Aorta (tissue), 5 donors: ENCODE measurements at places on chromosomes 3 and 15. TPM values are rescaled to one million over a fixed set of nuclear protein-coding genes. Genes with fewer than 3 reads are reported as not detected.

TF gene
- total RNA-seq, result 7.4 TPM

SKOR1 gene
- total RNA-seq, result 1.3 TPM

PCSK6 gene
- 11.2 TPM for total RNA-seq

SPINK8 gene
- not detected for total RNA-seq

SAMD7 gene
- not detected for total RNA-seq

FSIP1 gene
- total RNA-seq, result 1.2 TPM

CADPS gene
- total RNA-seq, result 0.75 TPM

INSYN1 gene
- 12.7 TPM for total RNA-seq

LXN gene
- total RNA-seq, result 37.8 TPM

- H3K4me1 ChIP-seq, result no peaks in the 10 kb centered on the region
- DNase-seq, result no peak
- no peaks in the 10 kb centered on the region for H3K27me3 ChIP-seq
- no peak overlapping the region for H3K27ac ChIP-seq
These were observed 19.4 kb upstream of the ALPK3 start for GRCh38 chr15:84797801-84798200.

- H3K36me3 ChIP-seq, result no peaks in the 10 kb centered on the region
- H3K4me1 ChIP-seq, result no peaks in the 10 kb centered on the region
- DNase-seq, result no peak
- H3K27ac ChIP-seq, result no peak overlapping the region
- H3K4me3 ChIP-seq, result no peak overlapping the region
- no peaks in the 10 kb centered on the region for H3K27me3 ChIP-seq
These were observed 57.6 kb upstream of the AZI2 start for GRCh38 chr3:28406241-28406640.

- DNase-seq, result no peak
- H3K4me3 ChIP-seq, result no peak overlapping the region
- no peaks in the 10 kb centered on the region for H3K4me1 ChIP-seq
- H3K27ac ChIP-seq, result no peak overlapping the region
- no peaks in the 10 kb centered on the region for H3K27me3 ChIP-seq
These were observed 125.6 kb downstream of the ADAMTS17 start for GRCh38 chr15:100216182-100216581.

- DNase-seq, result no peak
- no peaks in the 10 kb centered on the region for H3K27me3 ChIP-seq
- peak overlapping the region; percentile 80 for H3K27ac ChIP-seq
- no peak overlapping the region for H3K4me3 ChIP-seq
These were observed 84.1 kb downstream of the MEIS2 start for GRCh38 chr15:37016231-37016630.

DNA sequence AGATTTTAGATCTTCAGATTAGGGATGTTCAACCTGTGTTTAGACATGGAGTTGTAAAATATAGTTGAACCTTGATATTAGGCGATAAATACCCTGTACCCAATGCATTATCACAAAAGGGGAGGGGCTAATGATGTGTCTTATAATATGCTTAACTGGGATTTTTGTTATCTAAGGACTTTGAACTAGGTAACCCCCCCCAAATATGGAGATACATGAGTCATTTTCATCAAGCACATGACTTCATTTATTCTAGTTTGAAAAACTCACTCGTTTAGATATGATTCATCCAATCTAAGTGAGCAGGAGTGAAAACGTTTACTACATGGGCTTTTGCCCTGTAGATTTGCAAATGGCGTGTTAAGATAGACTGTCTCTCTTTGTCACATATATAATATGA lies 212.4 kb downstream of the IL5RA start:
- H3K4me1 ChIP-seq, result peaks cover 3% of the 10 kb centered on the region
- H3K4me3 ChIP-seq, result no peak overlapping the region
- no peak for DNase-seq
- no peaks in the 10 kb centered on the region for H3K36me3 ChIP-seq
- H3K27ac ChIP-seq, result no peak overlapping the region
- no peaks in the 10 kb centered on the region for H3K27me3 ChIP-seq

GRCh38 chr3:114418724-114419543 lies 125.1 kb downstream of the TIGIT start:
- H3K36me3 ChIP-seq, result no peaks in the 10 kb centered on the region
- no peak overlapping the region for H3K27ac ChIP-seq
- no peak for DNase-seq
- H3K27me3 ChIP-seq, result no peaks in the 10 kb centered on the region

- no peaks in the 10 kb centered on the region for H3K4me1 ChIP-seq
- no peaks in the 10 kb centered on the region for H3K27me3 ChIP-seq
- H3K36me3 ChIP-seq, result no peaks in the 10 kb centered on the region
- H3K4me3 ChIP-seq, result no peak overlapping the region
These were observed 612.2 kb downstream of the ZIC1 start for GRCh38 chr3:148021381-148021780.

- no peaks in the 10 kb centered on the region for H3K36me3 ChIP-seq
- H3K27ac ChIP-seq, result no peak overlapping the region
- H3K4me3 ChIP-seq, result no peak overlapping the region
- no peaks in the 10 kb centered on the region for H3K27me3 ChIP-seq
These were observed 597.2 kb downstream of the EDEM1 start for GRCh38 chr3:5784690-5785089.

DNA sequence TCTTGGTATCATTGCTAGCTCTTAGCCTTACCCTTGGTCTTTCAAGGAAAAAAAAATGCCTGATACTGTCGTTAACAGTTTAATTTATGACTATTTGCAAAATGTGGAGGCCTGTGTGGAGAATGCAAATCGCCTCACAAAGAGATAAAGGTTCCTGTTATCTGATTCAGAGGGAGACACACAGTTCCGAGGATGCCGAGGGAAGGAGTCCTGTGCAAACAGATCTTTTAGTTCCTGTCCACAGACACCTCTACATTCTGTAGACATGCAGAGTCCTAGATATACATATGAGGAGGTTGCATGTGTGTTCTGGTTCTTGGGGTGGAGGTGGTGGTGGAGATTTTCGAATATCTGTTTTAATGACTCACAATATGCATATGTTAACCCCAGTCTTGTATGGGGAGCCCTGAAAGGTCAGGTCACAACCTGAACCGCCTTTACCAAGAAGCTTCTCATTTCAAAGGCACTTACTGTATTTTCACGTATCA lies 5.7 kb downstream of the NR2F2 start:
- DNase-seq, result no peak

DNA sequence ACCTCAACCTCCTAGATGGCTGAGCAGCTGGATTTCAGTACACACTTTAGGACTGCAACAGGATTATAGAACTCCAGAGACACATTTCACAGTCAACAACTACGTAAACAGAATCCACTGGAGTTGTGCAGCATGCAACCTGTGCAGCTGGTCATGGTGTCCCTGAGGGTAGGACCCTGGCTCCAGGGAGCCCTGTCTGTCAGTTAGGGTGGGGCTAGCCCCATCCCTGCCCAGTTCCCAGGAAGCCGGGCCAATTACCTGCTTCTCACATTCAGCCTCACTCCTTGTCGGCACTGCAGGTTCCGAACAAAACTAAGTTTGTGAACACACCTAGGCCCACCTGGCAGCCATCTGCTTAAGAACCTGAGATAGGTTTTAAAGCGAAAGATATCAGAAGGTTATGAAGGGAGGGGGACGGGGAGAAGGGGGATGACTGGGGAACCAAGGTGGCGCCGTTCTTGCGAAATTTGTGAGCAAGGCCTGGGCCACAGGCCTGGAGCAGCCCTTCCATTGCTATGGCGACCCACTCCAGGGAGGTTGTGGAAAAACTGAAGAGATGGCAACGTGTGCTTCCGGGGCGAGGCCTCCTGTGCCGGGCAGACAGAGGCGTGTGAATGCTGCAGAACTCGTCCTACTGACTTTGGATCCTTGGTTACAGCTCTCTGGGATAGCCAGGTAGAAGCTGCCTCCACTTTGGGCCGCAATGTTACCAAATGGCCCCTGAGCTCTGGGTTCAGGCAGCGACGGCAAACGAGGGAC lies 25.3 kb downstream of the ACSBG1 start:
- no peaks in the 10 kb centered on the region for H3K36me3 ChIP-seq
- no peaks in the 10 kb centered on the region for H3K27me3 ChIP-seq
- no peak overlapping the region for H3K27ac ChIP-seq
- no peak overlapping the region for H3K4me3 ChIP-seq

- H3K27me3 ChIP-seq, result no peaks in the 10 kb centered on the region
- no peaks in the 10 kb centered on the region for H3K4me1 ChIP-seq
- no peaks in the 10 kb centered on the region for H3K36me3 ChIP-seq
- no peak for DNase-seq
- no peak overlapping the region for H3K27ac ChIP-seq
These were observed 71.0 kb downstream of the NOX5 start for GRCh38 chr15:69085325-69086081.

GRCh38 chr3:141323936-141324704 lies 44.2 kb upstream of the ZBTB38 start:
- H3K4me1 ChIP-seq, result no peaks in the 10 kb centered on the region
- H3K27ac ChIP-seq, result no peak overlapping the region
- H3K36me3 ChIP-seq, result no peaks in the 10 kb centered on the region
- no peak for DNase-seq

DNA sequence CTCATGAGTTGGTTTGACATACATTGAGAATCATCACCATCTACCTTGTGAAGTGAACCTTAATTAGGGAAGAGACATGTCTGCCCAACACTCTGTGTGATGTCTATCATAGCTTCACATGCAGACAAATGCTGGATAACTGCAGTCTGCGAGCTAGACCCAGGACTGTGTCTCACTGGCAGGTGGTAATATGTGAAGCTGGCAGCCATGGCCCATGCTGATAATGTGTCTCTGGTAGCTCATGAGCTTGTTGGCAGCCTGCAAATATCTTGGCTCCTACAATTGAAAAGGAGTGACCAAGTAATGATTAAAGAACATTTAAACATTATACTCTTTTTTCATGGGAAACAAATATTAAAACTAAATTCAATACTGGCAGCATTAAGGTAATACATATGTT lies 234.8 kb downstream of the CHST2 start:
- H3K4me3 ChIP-seq, result no peak overlapping the region
- no peaks in the 10 kb centered on the region for H3K27me3 ChIP-seq
- H3K27ac ChIP-seq, result no peak overlapping the region
- H3K36me3 ChIP-seq, result peaks cover 2% of the 10 kb centered on the region
- DNase-seq, result no peak

DNA sequence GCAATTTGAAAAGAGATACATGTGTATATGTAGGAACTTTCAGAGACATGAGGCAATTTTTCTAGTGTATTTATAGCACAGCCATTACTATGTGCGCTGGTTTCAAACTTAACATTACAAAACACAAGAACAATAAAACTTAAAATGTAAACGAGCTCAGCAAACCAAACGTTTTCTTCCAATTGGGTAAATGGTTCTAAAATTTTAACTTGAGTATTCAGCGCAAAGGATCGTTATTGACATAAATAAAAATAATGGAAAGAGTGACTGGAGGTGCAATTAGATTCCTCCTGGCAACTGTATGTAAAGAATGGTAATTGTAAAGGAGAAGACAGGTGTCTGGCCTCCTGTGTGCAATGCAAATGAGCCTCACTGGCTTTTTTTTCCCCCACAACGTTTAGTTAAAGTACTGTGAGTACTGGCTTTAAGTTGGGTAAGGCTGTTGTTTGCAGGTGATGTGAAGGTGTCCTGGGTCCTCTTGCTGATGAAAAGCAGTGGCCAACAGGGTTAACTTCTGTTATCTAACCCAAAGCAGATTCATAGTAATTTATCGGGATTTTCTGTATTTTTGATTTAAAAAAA lies 14.1 kb upstream of the GADL1 start:
- no peaks in the 10 kb centered on the region for H3K36me3 ChIP-seq
- DNase-seq, result no peak
- no peak overlapping the region for H3K4me3 ChIP-seq
- H3K4me1 ChIP-seq, result no peaks in the 10 kb centered on the region

DNA sequence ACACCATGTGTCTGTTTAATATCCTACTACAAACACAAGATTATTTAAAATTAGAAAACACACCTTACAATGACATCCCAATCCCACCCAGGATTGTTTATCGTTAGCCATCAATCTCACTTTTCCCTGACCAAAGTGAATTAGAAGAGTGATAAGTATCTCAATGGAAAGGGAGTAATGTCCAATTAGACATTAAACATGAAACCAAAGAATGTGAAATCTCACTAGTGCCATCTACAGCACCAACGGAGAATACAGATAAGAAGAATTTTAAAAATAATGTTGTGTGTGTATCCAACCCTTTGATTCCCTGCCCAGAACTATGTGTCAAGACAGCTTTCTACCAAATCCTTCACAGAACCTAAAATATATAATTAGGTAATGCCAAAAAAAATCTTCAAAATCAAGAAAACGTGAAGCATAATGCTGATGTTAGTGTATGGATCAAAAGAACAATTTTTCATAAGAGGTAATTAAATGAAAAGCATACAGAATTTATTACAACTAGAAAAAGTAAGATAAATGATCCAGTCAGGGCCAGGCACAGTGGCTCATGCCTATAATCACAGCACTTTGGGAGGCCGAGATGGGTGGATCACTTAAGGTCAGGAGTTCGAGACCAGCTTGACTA lies 64.2 kb downstream of the SCAPER start:
- no peak overlapping the region for H3K27ac ChIP-seq
- DNase-seq, result no peak
- no peaks in the 10 kb centered on the region for H3K4me1 ChIP-seq
- H3K4me3 ChIP-seq, result no peak overlapping the region
- H3K27me3 ChIP-seq, result no peaks in the 10 kb centered on the region

DNA sequence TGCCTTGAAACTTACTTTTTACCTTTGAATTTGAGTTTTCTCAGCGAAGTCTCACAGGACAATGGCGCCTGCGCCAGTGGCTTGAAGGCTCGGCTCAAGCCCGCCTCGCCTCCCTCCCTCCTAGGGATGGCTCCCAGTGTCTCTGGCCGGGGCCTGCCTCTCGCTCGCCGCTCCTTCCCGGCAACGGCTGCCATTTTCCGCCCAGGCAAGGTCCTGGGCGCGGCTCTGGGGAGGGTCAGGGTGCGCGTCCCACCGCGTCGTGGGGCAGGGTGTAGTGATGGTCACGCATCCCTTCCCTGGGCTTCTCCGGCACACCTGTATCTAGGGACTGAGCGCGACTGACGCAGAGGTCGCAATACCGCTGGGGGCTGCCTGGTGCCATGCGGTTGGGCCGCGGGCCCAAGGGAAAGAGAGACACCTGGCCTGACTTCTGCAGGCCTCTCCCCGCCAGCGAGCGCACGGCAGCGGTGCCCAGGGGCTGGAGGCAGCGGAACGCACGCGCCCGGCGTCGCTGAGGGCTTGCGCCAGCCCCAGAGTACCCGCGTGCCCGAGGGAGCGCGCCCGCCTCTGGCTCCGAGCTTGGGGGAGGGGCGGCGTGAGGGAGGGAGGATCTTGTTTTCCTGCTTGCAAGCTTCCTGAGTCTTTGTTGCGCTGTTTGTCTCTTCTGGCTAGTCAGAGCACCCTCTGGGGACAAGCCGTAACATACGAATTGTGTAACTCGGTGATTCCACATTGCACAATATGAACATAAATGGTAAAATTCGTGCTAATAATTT lies 20.7 kb upstream of the FEM1B start:
- H3K4me1 ChIP-seq, result no peaks in the 10 kb centered on the region
- H3K27ac ChIP-seq, result no peak overlapping the region
- peak overlapping the region; percentile 53 for H3K4me3 ChIP-seq
- no peaks in the 10 kb centered on the region for H3K27me3 ChIP-seq
- no peaks in the 10 kb centered on the region for H3K36me3 ChIP-seq
